Dermis microvascular lymphatic vessel endothelial cell (primary cell): ENCODE measurements at places on chromosomes 1 and 21. TPM values are rescaled to one million over a fixed set of nuclear protein-coding genes. Genes with fewer than 3 reads are reported as not detected.

The BACE2 gene
- total RNA-seq, result 196 and 425 TPM in 2 replicates

The TEX38 gene
- not detected in 2 replicates for total RNA-seq

The ZNF281 gene
- total RNA-seq, result 16.2 and 18.6 TPM in 2 replicates

The DMRTA2 gene
- total RNA-seq, result under 0.01 TPM in 1 of 2 replicates, not detected in the other

The PTPN22 gene
- under 0.01 and 0.26 TPM in 2 replicates for total RNA-seq

The FAM110D gene
- total RNA-seq, result 4.1 and 7.1 TPM in 2 replicates

The RGS4 gene
- total RNA-seq, result 8.5 and 9.2 TPM in 2 replicates

The RCC2 gene
- total RNA-seq, result 72.0 and 80.2 TPM in 2 replicates

The WNT2B gene
- total RNA-seq, result 0.51 and 1.0 TPM in 2 replicates

The STRIP1 gene
- total RNA-seq, result 31.1 and 46.3 TPM in 2 replicates

The USH2A gene
- total RNA-seq, result not detected in 2 replicates

The CCDC181 gene
- not detected in 2 replicates for total RNA-seq

The FLG2 gene
- total RNA-seq, result not detected in 2 replicates

The TTC22 gene
- not detected in 2 replicates for total RNA-seq

The KANK4 gene
- not detected in 2 replicates for total RNA-seq

The MYOCOS gene
- not detected in 2 replicates for total RNA-seq

The ZBTB48 gene
- 9.5 and 14.0 TPM in 2 replicates for total RNA-seq

The CFHR2 gene
- total RNA-seq, result not detected in 2 replicates

The ROR1 gene
- total RNA-seq, result 0.25 and 0.26 TPM in 2 replicates

The TEX35 gene
- total RNA-seq, result not detected in 2 replicates

The FBLIM1 gene
- 136 and 174 TPM in 2 replicates for total RNA-seq

The HES3 gene
- not detected in 2 replicates for total RNA-seq

The LINGO4 gene
- total RNA-seq, result not detected in 2 replicates

The ZNF670 gene
- 6.2 and 7.4 TPM in 2 replicates for total RNA-seq

The RGS8 gene
- not detected in 2 replicates for total RNA-seq

The USP33 gene
- total RNA-seq, result 75.9 and 81.0 TPM in 2 replicates

The CFAP74 gene
- total RNA-seq, result not detected in 2 replicates

The PLA2G2D gene
- total RNA-seq, result not detected in 2 replicates

The MFN2 gene
- 54.6 and 66.4 TPM in 2 replicates for total RNA-seq

The PTPRC gene
- not detected in 2 replicates for total RNA-seq

The MROH7 gene
- under 0.01 and 0.13 TPM in 2 replicates for total RNA-seq

The TSSK3 gene
- total RNA-seq, result 0.13 and 0.26 TPM in 2 replicates

The LAX1 gene
- under 0.01 TPM in 2 replicates for total RNA-seq

The TAS1R1 gene
- total RNA-seq, result 0.13 TPM in 1 of 2 replicates, not detected in the other

The DYRK3 gene
- 15.5 and 19.2 TPM in 2 replicates for total RNA-seq

The GABRD gene
- 0.51 and 1.0 TPM in 2 replicates for total RNA-seq

The EDN2 gene
- not detected in 2 replicates for total RNA-seq

The NHLH1 gene
- total RNA-seq, result under 0.01 TPM in 1 of 2 replicates, not detected in the other

The ERRFI1 gene
- 31.8 and 135 TPM in 2 replicates for total RNA-seq

The FOXD3 gene
- total RNA-seq, result not detected in 2 replicates

The GCSAML gene
- not detected in 2 replicates for total RNA-seq

The SYNC gene
- 11.7 and 14.7 TPM in 2 replicates for total RNA-seq

The INKA2 gene
- 5.3 and 6.6 TPM in 2 replicates for total RNA-seq

The MFSD2A gene
- 0.13 and 0.51 TPM in 2 replicates for total RNA-seq

The HSPA6 gene
- total RNA-seq, result 0.13 and 1.5 TPM in 2 replicates

The BSND gene
- total RNA-seq, result under 0.01 TPM in 1 of 2 replicates, not detected in the other

The OR14K1 gene
- total RNA-seq, result not detected in 2 replicates

The GBP6 gene
- total RNA-seq, result not detected in 2 replicates

The IL19 gene
- total RNA-seq, result not detected in 2 replicates

The CRYBG2 gene
- total RNA-seq, result 0.25 and 0.51 TPM in 2 replicates

The CD160 gene
- total RNA-seq, result not detected in 2 replicates

The SPATA45 gene
- not detected in 2 replicates for total RNA-seq

The LAPTM5 gene
- 28.6 and 69.4 TPM in 2 replicates for total RNA-seq

The FH gene
- total RNA-seq, result 68.7 and 98.1 TPM in 2 replicates

The RBM11 gene
- not detected in 2 replicates for total RNA-seq

The SIM2 gene
- total RNA-seq, result not detected in 2 replicates

The BRINP3 gene
- not detected in 2 replicates for total RNA-seq
